Cerebellar cortex (tissue), 1 donor: ENCODE measurements at places on chromosomes 7 and 10.
A peak's percentile ranks its signal among the peaks of the same experiment; 100 is the strongest.

GRCh38 chr10:27685681-27686080 lies 59.9 kb downstream of the MKX start:
- no peak for DNase-seq

DNA sequence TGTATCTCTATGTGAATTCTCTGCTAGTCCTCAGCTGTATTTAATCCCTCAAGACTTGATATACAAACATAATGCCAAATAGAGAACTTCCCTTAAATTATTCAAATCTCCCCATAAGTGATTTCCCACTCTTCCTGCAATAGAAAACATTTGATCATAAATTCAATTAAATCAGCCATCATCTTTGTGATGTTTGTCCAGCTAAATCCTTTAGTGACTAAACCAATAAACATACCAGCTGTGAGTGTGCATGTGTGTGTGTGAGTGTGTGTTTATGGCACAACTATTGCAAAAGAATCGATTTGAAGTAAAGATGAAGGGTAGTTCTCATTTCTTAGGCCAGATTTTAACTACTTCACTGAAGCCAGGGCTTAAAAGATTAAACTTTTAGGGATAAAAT lies 175.5 kb upstream of the FZD1 start:
- DNase-seq, result no peak

- DNase-seq, result no peak
These were observed 64.6 kb downstream of the CUX1 start for GRCh38 chr7:101882005-101882421.

DNA sequence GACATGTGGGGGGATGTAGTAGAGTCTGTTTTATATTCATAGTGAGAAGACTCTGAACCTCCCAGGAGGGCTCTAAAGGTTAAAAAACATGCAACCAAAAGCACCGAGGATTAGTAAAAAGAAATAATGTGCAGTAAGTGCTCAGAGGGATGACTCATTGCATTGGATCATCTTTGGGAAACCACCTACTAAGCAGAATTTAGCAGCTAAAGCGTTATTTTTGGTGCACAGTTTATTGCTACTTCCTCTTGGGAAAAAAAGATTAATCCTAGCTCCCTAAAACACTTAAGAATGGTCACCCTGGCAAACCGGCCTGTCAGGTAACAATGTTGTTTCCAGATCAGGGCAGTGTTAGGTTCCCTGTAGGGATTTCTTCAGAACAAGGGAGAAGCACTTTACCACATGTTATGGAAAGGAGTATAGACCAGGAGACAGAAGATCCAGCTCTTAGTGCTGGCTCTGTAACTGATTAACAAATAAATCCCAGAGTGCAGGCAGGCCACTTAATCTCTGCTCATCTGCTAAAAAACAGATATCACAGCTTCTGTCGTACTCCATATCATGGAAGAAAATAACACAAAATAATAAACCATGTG lies 44.8 kb upstream of the FAM133B start:
- DNase-seq, result no peak

DNA sequence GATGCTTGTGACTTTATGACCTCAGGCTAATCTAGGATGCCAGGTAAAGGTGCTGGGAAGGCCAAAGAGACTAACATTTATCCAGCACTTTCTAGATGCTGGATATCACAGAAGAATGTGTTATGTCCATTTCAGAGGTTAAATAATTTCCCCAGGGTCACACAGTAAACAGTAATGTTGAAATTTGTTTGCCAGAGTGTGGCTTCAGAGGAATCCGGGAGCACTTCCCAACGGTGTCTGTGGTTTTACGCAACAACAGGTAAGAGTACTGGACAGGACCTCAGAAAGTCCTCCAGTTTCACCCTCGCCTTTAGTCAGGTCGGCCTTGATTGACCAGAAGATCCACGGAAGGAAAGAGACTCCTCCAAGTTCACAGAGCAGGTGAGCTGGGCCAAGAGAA lies 1.7 kb downstream of the SHTN1 start:
- no peak for DNase-seq

GRCh38 chr7:97871659-97872024 lies 566 bp downstream of the ASNS start:
- peak; percentile 51 for DNase-seq

DNA sequence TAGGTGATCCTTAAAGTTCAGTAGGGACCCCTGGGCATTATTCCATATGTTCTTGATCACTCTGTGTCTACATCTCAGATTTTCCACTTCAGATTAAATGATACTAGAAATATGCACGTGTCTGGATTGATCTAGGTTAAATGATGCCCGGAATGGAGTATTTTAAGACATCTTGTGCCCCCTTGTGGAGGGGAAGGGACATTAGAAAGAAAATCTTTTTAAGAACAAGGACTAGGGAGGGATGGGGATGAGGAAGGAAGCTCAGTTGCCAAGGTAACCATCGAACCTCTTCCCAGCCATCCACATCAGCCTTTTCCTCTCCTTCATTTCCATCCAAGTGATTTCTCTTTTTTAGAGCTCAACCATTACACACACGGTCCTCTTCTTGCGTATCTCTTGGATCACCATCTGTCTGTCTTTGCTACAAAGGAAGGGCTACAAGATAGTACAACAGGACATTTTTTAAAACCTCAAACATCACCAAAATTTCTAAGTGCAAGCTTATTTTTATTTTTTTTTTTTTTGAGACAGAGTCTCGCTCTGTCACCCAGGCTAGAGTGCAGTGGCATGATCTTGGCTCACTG lies 40.5 kb downstream of the PRSS2 start:
- peak; percentile 67 for DNase-seq

DNA sequence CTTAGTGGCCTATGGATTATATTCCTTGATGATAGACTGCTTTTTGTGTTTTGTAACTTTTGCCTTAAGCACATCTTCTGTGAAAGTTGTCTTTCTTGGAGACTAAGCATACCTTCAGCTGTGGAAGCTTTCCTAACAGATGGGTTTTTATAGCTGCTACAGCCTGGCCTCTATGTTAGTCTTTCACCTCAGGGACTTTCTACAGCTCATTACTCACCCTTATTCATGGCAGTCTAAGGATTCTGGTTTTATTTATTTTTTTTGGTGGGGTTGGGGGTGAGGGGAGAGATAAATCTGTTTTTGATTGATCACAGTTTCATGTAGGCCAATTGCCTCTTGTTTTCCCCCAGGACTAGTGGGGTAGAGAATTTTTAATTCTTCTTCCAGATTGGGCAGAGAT lies 219.9 kb downstream of the DKK1 start:
- DNase-seq, result no peak

DNA sequence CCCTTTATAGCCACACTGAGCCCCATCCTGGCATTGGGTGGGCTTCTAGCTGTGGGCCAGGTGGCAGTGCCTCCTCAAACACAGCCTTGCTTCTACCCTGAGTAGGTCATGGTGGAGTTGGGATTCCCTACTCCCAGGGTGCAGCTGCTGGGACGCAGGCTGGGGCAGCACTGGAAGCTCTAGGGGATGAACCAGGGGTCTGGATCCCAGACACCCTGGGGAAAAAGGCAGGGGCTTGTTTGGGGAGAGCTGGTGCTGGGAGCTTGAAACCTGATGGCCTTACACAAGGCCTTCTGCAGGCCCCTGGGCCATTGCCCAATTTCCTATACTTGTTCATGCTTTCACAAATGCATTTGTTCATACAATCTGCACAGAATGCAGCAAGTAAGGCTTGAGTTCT lies 103.7 kb upstream of the CTBP2 start:
- DNase-seq, result no peak

DNA sequence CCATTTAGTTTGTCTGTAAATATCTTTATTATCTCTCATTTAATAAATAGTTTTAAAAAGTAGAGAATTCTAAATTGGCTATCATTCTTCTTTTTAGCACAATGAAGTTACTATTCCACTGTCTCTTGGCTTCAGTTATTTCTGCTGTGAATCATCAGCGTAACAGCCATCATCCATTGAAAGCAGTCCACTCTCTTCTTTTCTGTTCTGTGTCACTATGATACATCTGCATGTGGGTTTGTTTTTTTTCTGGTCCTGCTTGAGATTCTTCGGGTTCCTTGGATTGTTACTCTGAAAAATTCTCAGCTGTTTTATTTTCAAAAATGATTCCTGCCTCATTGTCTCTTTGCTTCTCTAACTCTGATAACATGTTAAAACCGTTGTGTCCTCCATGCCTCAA lies 52.5 kb downstream of the CSGALNACT2 start:
- no peak for DNase-seq

DNA sequence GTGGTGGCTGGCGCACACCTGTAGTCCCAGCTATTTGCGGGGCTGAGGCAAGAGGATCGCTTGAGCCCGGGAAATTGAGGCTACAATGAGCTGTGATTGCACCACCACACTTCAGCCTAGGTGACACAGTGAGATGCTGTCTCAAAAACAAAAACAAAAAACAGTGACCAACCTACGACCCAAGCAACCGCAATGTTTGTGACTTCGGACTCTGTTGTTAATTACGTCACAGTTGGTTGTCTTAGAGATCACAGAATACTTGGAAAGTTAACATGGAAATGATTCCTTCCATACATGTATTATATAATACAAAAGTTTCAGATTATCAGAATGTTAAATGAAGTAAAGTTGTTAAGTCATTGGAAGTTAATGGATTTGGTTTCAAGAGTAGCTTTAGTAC lies 106.2 kb downstream of the REEP3 start:
- DNase-seq, result no peak
